ENCODE measurements at places on chromosomes 4 and X.

- no peak for DNase-seq
These were observed 79.6 kb downstream of the MAPK10 start for GRCh38 chr4:86280246-86280645.

DNA sequence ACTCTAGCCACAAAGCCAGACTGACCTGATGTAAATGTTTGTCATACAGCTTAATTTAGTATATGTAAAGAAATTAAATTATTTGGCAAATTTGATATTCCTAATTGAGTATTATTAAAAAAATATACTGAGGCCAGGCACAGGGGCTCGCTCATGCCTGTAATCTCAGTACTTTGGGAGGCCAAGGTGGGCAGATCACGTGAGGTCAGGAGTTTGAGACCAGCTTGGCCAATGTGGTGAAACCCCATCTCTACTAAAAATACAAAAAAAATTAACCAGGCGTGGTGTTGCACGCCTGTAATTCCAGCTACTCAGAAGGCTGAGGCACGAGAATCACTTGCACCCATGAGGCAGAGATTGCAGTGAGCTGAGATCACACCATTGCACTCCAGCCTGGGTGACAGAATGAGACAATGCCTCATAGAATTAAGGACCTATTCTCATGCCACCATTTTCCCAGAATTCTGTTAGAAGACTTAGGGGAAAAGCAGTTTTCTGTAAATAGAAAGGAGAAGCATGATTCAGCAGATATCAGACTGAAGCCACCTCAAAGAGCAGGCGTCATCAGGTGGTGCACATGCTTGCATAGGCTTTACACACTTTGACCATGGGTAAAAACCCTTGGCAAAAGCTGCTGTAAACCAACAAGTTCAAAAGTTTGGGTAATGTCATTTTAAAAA is 6.1 kb downstream of the UBQLN2 start:
- no peak for DNase-seq

DNA sequence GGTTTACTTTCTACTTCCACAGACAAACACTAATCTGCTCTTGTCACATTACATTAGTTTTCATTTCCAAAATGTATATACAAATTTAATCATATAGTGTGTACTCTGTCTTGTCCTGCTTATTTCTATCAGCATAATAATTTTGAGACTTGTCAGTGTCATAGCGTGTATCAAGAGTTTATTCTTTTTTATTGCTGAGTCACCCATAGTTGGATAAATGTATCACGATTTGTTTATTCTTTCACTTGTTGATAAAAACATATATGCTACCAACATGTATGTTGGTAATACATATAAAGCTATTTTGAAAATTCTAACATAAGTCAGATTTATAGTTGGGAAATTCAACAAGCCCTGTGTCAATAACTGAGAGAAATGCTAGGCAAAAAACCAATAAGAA is 261.2 kb downstream of the TRAM1L1 start:
- no peak for DNase-seq

DNA sequence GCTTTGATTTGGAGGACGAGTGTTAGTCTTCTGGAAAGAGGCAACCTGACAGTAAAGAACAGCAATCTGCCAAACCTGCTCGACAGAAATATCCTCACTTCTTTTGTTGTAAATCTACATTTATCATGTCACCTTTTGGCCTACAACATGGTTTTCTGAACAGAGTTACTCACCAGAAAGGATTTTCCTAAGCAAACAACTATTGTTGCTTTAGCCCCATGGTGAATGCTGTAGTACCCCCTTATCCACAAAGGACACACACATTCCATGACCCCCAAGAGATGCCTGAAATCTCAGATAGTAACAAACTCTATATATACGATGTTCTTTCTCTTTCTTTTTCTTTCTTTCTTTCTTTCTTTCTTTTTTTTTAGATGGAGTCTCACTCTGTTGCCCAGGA is 42.7 kb downstream of the TMEM150C start:
- DNase-seq = no peak

DNA sequence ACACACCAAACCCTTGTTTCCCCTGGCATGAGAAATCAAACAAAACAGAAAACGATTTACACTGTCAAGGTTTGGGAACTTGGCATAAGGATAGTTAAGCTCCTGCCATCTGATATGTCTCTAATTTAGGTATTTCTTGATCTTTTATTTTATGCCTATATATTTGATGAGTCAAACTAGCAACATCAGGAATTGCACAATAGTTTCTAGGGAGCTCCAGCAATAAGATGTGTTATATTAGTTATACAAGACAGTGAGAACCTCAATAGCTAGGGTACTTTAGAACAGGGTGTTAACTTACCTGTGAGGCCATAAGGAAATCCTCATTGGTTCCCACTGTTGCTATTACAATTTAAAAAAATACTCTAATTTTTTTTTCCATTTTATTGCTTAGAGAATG is 474.2 kb downstream of the GBA3 start:
- DNase-seq = no peak

GRCh38 chrX:2183193-2183725 is 317.5 kb downstream of the DHRSX start:
- DNase-seq = no peak

GRCh38 chr4:2217726-2218125 is 24.2 kb downstream of the HAUS3 start:
- no peak for DNase-seq

GRCh38 chrX:39813631-39814277 is 284.0 kb downstream of the BCOR start:
- DNase-seq = no peak

DNA sequence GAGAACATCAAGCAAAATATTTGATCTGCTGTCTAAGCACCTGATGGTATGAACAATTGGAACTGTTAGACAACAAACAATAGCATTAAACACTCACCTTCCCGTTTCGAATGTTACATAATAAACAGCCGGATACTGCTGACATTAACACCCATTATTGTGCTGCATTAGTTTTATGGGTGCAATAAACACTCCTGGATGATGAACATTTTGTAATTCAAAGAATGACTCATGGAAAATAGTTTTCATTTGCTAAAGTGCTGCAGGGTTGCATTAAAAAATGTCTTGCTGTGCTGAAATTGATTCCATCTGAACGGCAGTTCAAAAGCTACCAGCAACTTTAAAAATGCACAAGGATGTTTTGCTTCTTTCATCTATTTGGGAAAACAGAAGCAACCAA is 100.8 kb upstream of the SORBS2 start:
- DNase-seq = no peak

GRCh38 chr4:101669138-101669831 is 121.2 kb upstream of the BANK1 start:
- no peak for DNase-seq

GRCh38 chr4:56786955-56787354 is 34.5 kb downstream of the SPINK2 start:
- no peak for DNase-seq

DNA sequence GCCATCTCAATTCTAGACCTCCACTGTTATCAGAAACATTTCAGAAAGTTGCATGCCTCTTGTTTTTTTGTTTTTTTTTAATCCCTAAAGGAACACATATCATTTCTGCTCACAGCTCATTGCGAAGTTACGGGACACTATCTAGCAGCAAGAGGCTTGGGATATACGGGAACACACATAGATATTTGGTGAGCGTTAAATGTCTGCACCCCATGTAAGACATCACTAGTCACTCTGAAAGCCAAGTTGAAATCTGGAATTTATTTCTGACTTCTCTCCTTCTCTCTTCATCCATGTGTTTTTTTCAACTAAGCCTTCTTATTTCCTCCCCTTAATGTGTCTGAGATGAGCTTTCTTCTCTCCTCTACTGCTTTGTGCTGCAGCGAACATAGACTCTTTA is 683.7 kb downstream of the PDHA2 start:
- DNase-seq = no peak

GRCh38 chr4:80540785-80541469 is 205.4 kb downstream of the CFAP299 start:
- DNase-seq = no peak

GRCh38 chrX:149903889-149904748 is 23.1 kb downstream of the MAGEA8 start:
- no peak for DNase-seq

GRCh38 chr4:3177905-3178304 is 71.1 kb upstream of the MSANTD1 start:
- no peak for DNase-seq

- DNase-seq = no peak
These were observed 104.2 kb upstream of the SORBS2 start for GRCh38 chr4:185916231-185916630.

- no peak for DNase-seq
These were observed 355 bp downstream of the SCML1 start for GRCh38 chrX:17737710-17737985.

- DNase-seq = no peak
These were observed 30.6 kb upstream of the PLAC1 start for GRCh38 chrX:134688839-134689238.

DNA sequence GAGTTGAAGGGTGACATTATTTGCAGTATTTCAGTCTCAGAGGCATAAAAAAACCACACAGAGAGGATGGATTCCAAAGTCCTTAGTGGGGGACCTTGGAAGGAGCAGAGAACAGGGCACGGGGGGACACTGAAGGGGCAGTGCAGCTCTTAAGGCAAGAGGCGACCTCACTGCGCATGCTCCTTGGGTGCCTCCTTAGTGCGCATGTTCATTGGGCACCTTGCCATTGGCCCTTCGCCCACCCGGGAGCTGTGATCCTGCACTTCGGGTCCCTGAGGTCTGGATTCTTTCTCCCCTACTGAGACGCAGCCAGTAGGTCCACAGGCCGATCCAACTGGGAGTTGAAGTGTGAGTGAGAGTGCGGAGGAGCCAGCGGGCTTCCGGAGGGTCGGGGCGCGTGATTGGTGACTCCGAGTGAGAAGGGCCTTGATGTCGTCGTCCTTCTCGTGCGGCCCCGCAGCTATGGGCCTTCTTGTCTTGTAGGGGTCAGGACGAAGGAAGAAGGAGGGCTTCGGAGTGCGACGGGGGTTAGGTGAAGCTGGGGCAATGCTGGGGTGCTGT is at the start of gene XAGE5:
Gene XAGE5 (plus strand): TSS at position 223 of the 561 bp plus-strand sequence. CDS start 1,280 bp downstream, outside the sequence.
- DNase-seq = no peak

- DNase-seq = no peak
These were observed 20.4 kb upstream of the FHL1 start for GRCh38 chrX:136126872-136127406.

- no peak for DNase-seq
These were observed 214.5 kb upstream of the GIMD1 start for GRCh38 chr4:106583108-106583507.

GRCh38 chr4:177771645-177772044 is 329.4 kb upstream of the AGA start:
- DNase-seq = no peak

DNA sequence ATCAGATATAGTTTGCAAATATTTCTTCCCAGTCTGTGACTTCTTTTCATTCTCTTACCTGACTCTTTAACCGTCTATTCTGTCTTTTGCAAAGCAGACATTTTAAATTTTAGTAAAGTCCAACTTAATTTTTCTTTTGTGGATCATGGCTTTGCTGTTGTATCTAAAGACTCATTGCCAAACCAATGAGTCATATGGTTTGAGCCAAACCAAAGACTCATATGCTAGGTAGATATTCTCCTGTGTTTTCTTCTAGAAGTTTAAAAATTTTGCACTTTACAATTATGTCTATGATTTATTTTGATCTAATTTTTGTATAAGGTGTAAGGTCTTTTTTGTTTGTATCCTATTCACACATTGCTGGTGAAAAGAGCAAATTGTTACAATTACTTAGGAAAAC is 446.8 kb downstream of the ANKRD50 start:
- no peak for DNase-seq

DNA sequence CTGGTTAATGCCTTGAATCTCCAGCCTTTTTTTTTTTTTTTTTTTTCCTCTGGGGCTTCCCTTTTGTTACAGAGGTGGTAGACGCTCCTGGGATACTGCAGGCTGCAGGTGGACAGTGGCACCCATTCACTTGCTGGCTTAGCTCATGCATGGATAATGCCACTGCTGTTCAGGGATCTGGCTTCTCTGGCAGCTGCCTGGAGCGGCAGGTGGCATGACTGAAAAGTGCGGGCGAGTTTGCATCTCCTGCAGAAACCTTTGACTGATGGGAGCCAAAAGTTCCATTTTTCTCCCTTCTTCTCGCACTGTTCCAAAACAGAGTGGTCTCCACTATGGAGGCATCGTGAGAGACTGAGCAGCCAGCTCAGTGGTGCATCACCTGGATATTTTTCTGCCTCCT is 5.9 kb upstream of the STIM2 start:
- no peak for DNase-seq

DNA sequence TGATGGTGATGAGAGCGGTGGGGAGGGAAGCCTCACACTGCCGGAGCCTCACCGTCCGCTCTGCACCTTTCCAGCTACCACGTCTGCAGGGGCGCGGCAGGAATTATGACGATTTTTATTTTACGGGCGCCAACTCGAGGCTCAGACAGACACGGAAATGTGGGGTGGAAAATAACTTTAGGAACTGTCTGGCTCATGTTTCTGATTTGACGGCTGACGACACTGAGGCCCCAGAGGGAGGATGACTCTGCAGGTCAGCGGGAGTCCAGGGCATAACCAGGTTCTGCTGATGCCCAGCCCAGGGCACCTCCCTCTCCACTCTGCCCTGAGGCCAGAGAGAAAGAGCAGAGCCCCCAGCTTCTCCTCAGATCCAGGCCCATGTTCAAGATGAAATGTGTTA is 43.9 kb downstream of the C4orf50 start:
- no peak for DNase-seq

DNA sequence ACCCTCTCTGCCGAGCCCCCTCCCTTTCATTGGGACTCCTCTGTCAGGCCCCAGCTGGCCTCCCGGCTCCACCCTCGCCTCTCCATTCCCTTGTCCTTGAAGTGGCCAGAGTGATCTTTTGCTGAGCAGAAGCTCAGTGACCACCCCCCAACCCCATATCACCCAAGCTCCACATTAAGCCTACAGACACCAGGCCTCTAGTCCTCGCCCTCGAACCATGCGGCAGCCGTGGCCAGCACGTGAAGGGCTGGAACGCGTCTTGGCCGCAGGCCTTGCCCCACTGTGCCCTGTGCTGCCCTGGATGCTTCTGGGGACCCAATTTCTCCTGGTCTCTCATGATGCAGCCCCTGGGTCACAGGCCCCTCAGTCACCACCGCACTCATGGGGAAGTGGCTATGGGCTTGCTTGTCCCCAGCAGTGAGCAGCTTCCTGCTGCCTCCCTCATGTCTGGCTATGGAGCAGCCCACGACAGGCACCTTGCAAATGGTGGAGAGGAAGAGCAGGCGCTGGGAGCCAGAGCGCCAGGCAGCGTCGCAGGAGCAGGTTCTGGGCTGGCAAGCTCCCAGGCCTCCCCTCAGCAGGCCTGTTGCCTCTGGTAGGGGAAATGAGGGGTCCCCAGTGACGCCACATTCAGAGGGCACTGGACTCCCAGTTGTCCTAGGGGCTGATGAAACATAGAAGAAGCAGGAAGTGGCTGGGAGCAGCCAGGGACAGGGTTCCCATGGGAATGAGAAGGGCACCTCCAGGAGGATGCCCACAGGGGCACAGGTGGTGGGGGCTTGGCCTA is 757 bp upstream of the SRPK3 start:
- no peak for DNase-seq
